ENCODE measurements at places on chromosomes 4 and X.

GRCh38 chrX:70908541-70908940 is at the start of gene TEX11:
TSS of gene TEX11 (minus strand) at chrX:70908711. CDS start at chrX:70907789, 922 bp downstream.
- no peak for DNase-seq

DNA sequence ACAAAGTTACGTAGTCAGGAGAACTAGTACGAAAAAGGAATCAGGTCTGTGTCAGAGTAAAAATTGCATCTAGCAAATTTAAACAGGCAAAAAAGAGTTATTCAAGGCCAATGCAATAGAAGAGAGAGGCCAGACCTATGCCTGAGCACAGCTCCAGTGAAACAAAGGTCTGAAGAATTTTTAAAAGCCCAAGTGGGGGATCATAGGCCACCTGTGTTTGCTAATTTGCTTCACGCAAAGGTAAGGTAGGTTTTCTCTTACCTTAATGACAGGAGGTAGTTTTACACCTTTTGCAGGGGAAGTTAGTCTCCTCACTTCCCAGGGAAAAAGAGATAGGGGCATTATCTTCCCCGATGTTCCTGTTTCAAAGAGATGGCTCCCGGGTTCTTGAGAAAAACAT is 448.6 kb upstream of the TECRL start:
- no peak for DNase-seq

- DNase-seq = no peak
Measured at GRCh38 chrX:106415276-106415895, 196.4 kb upstream of the RADX start.

GRCh38 chrX:11954176-11954575 is 184.1 kb upstream of the FRMPD4 start:
- DNase-seq = no peak

GRCh38 chr4:100430451-100430850 is 87.4 kb downstream of the EMCN start:
- no peak for DNase-seq

DNA sequence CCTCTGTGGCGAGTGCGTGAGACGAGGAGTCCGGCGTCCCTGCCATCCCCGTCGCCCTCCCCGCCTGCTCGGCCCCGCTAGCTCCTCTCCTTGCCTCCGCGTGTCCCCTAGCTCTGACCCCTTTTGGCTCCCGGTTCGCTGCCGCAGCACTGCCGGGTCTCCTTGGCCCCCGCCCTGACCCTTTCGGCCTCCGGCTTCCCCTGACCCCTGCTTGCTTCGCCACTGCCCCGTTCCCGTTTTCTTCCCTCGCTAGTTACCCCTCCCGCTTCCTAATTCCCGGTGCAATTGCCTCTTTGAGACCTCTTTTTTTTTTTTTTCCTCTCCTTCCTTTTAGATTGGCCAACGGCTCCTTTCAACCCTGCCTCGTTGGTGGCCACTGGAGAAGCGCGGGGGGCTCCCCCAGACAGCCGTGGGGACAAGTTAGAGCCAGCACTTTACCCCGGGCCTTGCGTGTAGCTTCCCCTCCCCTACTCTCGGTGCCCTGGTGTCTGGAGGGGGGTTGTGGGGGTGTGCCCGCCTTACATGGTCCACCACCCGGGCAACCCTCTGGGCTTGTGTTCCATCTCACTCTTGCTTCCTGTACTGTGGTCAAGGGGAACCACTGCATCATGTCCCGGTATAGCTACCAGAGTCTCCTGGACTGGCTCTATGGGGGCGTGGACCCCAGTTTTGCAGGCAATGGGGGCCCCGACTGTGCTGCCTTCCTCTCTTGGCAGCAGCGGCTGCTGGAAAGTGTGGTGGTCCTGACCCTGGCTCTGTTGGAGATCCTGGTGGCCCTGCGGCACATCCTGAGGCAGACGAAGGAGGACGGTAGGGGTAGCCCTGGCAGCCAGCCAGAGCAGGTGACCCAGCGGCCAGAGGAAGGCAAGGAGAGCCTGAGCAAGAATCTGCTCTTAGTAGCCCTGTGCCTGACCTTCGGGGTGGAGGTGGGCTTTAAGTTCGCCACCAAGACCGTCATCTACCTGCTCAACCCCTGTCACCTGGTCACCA is 548 bp downstream of the TMEM164 start:
- DNase-seq = no peak

- no peak for DNase-seq
Measured at GRCh38 chrX:32118832-32119231, 1047.0 kb upstream of the FTHL17 start.

DNA sequence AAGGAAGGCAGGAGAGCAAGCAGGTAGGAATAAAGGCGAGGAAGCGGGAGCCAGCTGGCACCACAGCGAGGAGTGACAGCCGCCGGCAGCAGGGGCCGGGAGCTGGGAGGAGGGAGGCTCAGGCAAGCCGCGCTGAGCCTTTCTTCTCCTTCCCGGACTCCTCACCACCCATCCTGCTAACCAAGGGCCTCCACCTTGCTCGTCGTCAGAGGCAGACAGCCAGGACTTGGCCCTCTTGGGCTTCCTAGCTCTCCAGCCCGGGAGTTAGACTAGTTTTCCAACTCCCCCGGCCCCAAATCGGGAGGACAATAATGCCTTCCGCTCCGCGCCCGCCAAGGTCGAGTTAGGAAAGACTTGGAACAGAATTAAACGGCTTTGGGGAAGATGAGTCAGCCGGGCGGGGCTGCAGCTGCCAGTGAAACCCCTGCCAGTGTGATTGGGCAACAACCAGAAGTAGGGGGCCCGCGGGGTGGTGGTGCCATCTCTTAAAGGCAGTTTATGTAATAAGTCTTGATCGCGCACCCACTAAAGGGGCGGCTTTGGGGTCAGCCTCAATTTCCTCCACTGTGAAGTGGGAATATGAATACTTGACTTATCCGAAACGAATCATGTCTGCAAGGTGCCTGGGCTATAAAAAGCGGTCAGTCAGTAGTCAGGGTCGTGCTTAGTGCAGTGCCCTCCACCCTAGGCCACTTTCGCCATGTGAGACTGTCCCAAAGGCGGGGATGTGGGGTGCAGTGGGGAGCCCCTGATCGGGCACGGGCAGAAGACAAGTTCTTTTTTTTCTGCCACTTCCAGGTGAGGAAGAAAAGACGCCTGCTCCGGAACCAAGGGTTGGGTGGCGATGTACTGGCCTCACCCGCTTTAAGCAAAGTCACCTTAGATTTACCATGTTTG is 6.7 kb upstream of the HSD17B10 start:
- DNase-seq = no peak

- no peak for DNase-seq
Measured at GRCh38 chr4:147362938-147363337, 118.0 kb upstream of the EDNRA start.

- no peak for DNase-seq
Measured at GRCh38 chrX:109190542-109190941, 291.3 kb downstream of the GUCY2F start.

DNA sequence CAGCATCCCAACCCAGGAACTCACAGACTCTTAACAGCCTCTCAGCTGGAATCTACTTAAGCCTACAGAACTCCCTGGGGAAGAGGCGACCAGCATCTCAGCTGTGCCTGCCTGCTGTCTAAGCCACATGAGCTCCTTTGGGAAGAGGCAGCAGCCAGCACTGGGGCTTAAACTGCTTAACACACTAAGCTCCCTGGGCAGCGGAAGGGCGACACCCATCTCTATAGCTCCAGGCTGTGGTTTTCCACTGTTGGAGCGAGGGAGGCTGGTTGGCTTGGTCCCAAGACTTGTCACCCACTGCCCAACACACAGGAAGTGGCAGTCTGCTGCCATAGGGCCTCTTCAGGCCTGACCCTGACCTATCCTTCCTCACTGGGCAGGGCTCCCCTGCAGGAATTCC is 1544.1 kb upstream of the ADGRL3 start:
- no peak for DNase-seq

DNA sequence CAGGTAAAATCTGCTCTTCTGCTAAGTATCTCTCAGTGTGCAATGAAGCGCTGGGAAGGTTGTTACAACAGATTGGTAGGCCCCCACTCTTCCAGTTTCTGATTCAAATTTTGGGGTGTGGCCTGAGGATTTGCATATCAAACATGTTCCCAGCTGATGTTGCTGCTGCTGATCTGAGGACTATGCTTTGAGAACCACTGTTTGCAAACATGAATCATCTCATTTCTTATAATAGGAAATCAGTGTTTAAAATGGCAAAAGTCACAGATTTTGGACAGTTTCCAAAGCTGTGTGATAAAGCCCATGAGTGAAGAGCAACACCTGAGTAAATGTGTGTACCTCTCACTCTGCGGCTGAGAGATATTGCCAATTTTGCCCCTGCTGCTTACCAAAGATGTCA is 36.2 kb upstream of the NDNF start:
- DNase-seq = no peak

DNA sequence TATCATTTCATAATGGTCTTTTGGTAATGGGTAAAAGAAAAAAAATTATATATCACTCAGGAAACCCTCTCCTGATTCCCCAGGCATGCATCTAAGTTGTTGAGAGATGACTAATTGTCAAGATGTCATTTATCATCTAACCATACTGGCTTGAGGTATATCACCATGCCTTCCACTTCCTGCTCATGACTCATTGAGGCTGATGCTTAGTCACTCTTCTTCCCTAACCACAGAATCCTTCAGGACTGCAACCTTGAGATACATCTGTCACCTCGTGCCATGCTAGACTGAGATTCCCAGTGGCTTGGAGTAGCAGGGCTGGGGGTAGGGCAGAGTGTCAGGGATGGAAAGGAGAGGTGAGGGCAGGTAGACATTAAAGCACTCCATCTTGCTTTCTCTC is 782.5 kb upstream of the INTU start:
- peak; percentile 89 for DNase-seq

GRCh38 chrX:115894087-115894486 is 276.5 kb upstream of the AGTR2 start:
- peak; percentile 51 for DNase-seq

- no peak for DNase-seq
Measured at GRCh38 chr4:99564921-99565320, 1.1 kb upstream of the TRMT10A start.

DNA sequence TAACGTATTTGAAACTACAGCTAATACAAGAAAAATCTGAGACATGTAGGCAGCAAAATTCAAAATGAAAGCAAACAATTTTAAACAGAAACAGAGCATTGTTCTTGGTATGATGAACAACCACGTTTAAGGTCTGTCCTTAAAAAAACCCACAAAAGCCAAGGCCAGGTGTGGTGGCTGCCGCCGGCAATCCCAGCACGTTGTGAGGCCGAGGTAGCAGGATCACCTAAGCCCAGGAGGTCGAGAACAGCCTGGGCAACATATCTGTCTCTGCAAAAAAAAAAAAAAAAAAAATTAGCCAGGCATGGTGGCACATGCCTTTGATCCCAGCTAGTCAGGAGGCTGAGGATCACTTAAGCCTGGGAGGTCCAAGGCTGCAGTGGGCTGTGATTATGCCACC is 13.7 kb downstream of the RWDD4 start:
- DNase-seq = no peak

GRCh38 chrX:112865464-112866025 is 24.9 kb upstream of the AMOT start:
- DNase-seq = no peak

- DNase-seq = no peak
Measured at GRCh38 chrX:56068274-56068758, 163.8 kb upstream of the KLF8 start.

DNA sequence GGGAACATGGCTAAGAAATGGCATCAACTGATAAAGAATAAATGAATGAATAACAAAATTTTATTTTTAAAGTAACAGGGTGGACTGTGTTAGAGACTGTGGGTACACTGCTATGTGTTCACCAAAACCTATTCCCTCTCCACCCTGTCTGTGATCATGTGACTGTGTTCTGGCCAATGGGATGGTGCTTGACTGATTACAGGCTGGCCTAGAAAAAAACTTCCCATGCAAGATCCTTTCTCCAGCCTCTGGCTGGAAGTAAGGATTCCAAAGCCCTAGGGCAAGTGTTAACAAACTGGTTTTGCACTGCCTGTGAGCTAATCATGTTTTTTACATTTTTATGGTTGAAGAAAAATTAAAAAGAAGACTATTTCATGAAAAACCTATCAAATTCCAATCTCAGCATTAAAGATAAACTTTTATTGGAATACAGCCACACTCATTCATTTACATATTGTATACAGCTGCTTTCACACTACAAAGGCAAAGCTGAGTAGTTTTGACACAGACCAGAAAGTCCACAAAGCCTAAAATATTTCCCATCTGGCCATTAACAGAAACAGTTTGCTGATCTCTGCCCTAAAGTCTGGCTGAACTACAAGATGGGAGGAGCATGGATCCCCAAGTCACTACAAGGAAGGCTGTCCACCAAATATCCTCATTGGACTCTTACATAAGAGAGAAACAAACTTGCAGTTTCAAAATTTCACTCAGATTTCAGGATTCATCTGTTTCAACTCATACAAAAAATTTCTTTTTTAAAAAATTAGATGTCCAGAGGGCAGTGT is 133.2 kb downstream of the ARHGAP6 start:
- DNase-seq = no peak

- DNase-seq = no peak
Measured at GRCh38 chr4:137532869-137533236, 559 bp upstream of the PCDH18 start.

DNA sequence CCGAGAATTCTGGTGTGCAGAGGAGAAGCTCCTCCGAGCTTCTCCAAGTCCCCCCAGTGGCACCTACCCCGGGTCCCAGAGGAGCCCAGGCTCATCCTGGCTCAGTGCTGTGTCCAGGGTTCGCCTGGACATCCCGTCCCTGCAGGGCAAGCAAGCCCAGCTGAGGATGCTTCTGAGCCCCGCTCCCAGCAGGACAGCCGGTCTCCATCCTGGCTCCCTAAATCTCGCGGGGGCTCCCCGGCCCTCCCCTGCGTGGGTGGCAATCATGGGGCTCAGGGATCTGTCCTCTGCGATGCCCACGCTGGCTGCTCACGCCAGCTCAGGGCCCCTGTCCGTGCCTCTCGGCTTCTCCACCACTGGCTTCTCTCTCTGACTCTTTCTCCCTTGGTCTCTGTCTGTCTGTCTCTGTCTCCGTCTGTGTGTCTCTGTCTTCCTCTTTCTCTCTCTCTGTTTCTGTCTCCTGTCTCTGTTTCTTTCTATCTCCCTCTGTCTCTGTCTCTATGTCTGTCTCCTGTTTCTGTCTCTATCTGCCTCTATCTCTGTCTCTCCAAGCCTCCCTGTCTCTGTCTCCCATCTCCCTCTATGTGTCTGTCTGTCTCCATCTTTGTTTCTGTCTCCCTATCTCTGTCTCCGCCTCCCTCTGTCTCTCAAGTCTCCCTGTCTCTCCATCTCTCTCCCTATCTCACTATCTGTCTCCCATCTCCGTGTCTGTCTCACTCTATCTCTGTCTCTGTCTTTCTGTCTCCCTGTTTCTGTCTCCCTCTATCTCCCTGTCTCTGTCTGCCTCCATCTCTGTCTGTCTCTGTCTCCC is 27.8 kb upstream of the SLC25A6 start:
- DNase-seq = no peak

DNA sequence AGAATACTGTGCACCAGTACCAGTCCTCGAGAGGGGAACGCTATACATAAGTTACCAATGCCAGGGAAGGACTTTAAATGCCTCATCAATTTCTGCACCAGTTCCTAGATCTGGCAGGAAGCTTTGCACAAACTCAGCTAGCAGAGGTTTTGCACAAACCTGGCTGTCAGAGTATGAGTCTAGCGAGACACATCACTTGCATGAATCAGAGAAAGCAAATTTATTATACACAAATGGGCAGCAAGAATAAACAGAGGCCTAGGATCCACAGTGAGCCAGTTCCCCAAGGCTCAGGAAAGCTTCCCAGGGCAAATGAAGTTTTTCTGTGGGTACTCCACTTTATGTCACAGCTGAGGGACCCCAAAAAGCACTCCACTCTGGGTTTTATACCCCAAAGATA is 523.5 kb downstream of the CFAP47 start:
- no peak for DNase-seq

- DNase-seq = peak; percentile 30
Measured at GRCh38 chr4:114694770-114695169, 96.2 kb downstream of the UGT8 start.

GRCh38 chrX:15973946-15974345 is 119.3 kb upstream of the AP1S2 start:
- no peak for DNase-seq
